ENCODE measurements at places on chromosomes 13 and 19.

DNA sequence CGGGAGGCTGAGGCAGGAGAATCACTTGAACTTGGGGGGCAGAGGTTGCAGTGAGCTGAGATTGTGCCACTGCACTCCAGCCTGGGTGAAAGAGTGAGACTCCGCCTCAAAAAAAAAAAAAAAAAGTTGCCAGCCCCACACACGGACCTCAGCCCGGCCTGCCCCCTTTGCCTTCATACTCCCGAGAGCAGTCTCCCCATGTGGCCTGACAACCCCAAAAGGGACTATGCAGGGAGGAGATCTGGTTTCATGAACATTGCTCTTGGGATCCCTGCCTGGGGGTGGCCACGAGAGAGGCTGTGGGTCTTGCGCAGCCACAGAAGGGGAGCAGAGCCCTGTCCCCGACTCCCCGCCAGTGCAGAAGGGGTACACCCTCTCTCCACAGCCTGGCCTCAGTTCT lies 30.9 kb upstream of the ADGRE5 start:
- no peak for DNase-seq

DNA sequence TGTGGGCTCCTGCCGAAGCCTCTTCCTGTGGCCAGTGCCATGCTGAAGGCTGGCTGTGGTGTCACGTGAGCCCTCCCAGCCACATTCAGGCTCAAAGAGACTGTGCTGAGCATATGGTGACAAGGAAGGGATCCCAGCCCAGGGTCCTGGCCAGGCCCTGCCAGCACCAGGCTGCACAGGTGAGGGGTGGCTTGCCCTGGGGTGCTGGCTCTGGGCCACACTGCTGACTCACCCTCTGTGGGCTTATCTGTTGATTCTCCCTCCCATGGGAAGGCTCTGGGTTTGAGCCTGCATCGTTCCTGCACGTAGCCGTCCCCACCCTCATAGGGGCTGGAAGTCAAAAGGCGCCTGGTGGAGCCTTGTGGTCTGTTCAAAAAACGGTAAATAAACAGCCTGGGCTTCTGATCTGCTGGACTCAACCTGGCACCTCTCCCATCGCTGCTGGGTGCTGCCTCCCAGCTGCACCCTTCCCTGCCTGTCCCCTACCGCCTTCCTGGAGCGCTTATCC lies 31.1 kb downstream of the DNM2 start:
- DNase-seq, result no peak

DNA sequence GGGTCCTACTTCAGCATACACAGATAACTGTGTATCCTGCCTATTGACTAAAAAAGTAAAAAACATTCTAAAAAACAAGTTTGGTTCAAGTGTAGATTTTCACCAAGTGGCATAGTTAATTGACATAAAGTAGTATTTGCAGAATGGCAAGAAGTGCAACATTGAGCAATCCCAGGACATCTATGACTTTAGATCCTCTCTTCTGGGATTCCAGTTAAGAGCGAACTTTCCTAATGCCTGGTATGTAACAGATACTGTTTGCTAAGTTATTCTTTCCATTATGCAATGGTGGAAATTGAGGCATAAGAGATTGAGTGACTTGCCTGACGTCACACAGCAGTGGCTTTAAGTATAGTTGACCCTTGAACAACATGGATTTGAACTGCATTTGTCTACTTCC lies 96.1 kb downstream of the ZMYM2 start:
- no peak for DNase-seq

DNA sequence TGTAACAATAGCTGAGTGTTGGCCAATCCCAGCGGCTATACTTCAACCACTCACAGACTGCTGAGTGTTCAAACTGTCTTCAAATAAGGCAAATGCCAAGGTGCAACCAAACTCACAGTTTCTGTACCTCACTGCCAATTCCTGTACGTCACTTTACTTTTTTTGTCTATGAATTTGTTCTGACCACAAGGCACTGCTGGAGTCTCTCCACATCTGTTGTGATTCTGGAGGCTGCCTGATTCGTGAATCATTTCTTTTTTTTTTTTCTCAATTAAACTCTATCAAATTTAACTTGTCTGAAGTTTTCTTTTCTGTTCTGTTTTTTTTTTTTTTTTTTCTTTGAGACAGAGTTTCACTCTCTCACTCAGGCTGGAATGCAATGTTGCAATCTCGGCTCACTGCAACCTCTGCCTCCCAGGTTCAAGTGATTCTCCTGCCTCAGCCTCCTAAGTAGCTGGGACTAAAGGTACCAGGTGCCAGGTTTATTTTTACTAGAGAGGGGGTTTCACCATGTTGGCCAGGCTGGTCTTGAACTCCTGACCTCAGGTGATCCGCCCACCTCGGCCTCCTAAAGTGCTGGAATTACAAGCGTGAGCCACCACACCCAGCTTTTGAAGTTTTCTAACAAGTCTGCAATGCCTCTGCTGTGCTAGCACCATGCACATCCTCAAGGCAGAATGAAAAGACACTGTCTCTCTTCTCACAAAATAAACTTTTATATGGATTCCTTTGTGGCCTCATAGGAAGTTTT lies 401.7 kb downstream of the IRS2 start:
- DNase-seq, result no peak

DNA sequence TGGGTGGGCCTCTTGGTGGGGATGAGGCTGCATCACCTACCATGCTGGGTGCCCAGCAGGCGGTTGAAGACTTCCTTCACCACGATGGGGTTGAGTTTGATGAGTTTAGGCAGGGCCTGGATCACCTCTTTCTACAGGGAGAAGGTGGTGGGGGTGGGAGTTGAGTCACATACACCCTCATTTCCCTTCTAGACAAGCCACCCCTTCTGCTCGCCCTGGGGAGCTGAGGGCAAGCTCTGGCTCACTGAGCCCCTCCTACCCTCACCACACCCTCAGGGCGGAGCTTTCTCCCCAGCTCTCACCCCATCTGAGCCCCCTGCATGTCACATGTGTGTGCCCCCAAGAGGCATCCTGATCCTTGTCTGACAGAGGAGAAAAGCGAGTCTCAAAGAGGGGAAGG lies 7.6 kb upstream of the RSPH6A start:
- no peak for DNase-seq

- DNase-seq, result no peak
Measured at GRCh38 chr13:64332048-64332447, 2898.1 kb downstream of the PCDH9 start.

- DNase-seq, result peak; percentile 78
Measured at GRCh38 chr19:49113762-49114629, at the start of gene LIN7B. Gene LIN7B (plus strand): TSS chr19:49114370. CDS start chr19:49114405, 35 bp downstream.

- DNase-seq, result no peak
Measured at GRCh38 chr13:35979361-35979951, 151.7 kb downstream of the DCLK1 start.

DNA sequence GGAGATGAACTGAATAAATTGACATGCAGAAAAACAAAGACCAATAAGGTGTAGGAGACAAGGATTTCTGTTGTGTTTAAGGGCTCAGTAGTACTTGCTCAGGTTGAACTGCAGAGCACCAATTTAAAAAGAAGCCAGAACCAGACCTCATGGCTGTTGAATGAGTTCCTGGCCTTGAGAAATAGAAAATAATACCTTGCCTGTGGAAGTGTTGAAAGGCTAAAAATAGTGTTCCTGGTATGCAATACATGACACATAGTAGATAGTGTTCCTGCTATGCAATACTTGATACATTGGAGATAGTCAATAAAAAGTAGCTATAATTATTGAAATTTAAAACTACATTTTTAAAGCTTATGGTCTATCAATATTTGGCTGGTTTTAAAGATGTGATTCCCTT lies 595.8 kb downstream of the PCDH9 start:
- DNase-seq, result no peak

DNA sequence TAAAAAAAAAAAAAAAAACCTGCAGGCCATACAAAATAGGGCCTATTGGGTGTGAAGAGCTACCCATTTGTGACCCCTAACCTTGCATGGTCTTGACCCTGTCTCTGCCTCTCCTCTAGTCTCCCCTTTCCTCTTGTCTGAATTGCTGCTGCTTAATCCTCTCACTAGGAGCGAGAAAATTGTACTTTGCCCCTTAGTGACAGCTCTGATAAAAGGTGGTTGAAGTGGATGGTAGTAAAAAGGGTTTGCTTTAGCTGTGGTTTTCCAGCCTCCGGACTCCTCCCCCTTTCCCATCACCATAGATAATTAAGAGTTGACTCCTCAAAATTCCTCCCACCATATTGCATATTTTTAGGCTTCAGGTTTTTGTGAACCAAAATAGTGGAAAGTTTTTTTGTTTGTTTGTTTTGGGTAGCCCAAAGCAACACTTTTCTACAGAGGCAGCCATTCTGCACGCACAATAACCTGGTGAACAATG lies 23.5 kb downstream of the ACTN4 start:
- DNase-seq, result no peak

GRCh38 chr19:32343550-32344262 lies 1.7 kb upstream of the ZNF507 start:
- no peak for DNase-seq

GRCh38 chr19:48511800-48512503 lies at the start of gene LMTK3:
Gene LMTK3 (minus strand): TSS chr19:48511835. CDS start chr19:48511576, 259 bp downstream.
- DNase-seq, result peak; percentile 92

- DNase-seq, result no peak
Measured at GRCh38 chr19:48258350-48258749, 2.6 kb upstream of the CARD8 start.

DNA sequence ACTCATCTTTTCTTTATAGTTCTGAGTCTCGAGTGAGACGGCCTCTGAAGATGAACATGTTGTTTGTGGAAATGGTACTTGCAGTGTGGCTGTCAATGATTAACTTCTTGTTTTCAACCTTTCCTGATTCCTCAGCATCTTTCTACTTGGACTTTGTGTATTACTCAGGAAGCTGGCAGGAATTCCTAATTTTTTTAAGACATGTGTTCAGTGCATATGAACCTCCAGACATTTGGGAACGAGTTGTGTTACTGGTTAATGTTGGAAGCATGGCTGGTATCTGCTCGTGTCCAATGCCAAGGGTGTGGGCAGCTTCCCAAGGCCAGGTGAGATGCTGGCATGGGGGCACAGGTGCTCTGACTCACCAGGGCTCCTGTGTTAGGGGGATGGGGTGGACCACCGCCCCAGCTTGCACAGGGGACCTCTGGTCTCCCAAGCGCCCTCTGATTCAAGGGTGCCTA lies 61.1 kb upstream of the MCF2L start:
- no peak for DNase-seq

DNA sequence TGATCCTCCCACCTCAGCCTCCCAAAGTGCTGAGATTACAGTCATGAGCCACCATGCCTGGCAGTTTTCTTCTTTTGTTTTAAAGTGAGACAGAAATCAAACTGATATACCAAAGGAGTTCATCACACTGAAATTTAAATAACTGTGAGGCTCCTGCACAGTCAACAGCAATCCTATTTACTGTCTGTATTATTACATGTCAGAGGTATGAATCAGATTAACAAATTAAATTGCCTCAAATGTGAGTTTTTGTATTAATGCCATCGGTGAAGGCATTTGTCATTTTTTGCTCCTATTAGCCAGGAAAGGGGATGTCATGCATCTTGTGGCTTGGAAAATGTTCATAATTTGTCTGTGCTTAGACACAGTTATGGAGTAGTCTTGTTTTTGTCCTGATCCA lies 20.4 kb downstream of the DCT start:
- no peak for DNase-seq

GRCh38 chr13:97700306-97700848 lies 253.1 kb upstream of the IPO5 start:
- DNase-seq, result no peak
